ENCODE measurements at places on chromosomes 13 and 19.

GRCh38 chr13:24406524-24406923 lies 97.1 kb downstream of the C1QTNF9 start:
- DNase-seq: no peak

DNA sequence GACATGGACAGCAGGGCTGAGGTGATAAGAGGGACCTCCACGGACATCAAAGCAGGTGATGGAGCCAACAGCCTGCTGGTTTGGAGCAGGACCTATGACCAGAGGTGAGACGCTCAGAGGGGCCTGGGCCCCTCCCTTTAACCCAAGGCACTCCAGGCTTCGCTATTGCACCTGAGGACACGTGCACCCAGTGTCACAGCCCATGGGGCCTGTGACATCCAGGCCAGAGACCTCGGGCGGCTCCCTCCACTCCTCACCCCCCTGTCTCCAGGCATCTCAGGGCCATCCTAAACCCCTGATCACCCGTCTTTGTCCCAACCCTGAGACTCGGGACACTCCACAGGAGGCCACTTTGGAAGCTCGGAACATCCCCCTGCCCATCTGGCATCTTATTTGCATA lies 12.9 kb downstream of the ADGRE5 start:
- no peak for DNase-seq

- DNase-seq: no peak
Measured at GRCh38 chr13:31209172-31209840, 9.5 kb downstream of the B3GLCT start.

- no peak for DNase-seq
Measured at GRCh38 chr13:92900446-92900845, 326.2 kb upstream of the GPC6 start.

Data from suppressor macrophage treated with lipopolysaccharide for 1 hour (primary cell).